ENCODE measurements at places on chromosomes 13 and 19.

DNA sequence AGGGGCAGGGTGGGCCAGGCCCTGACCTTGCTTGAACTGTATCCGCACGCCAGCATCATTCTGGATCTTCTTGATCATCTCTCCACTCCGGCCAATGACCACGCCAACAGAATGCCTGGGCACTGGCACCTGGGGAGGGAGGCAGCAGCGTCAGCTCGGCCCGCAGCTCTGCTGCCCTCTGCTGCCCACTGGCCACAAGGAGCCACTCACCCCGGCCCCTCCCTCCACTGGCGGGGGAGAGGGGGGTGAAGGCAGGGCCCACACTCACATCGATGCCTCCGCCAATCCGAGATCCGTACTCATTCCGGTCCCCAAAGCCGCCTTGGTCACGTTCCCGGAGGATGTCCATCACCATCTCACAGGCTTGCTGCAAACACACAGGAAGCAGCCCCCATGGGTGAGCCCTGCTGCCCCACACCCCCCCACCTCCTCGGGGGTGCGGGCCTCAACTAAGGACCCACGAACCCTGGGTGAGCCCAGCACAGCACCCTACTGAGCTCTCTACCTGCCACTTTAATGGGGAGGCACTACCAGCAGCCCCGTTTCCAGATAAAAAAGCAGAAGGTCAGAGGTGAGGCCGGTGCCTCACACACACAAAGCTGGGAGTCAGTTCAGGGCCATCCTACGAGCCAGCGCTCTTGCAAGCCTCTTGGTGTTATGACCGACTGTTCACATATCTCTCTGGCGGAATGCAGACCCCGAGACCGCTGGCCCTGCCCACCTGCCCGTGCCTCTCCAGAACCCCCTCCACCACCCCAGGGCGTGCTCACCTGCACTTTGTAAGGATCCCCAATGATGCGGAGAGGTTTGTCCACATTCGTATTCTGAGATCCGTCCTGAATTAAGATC lies 6.7 kb downstream of the KHSRP start:
- DNase-seq: no peak

DNA sequence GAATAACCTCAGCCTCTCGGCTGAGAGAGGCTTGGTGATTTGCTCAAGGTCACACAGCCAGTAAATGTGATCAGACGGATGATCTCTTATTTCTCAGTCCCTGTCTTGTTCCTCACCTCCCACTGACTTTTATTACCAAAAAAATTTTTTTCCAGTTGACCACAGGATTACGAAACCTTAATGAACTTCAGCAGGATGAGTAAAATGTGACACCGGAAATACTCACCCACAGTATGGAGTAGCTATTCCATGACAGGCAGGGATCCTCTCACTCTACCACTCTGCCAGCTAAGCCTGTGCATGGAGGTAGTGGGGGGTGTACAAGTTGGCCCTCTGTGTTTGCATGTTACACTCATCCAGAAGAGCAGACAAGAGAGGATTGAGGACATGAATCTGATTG lies 916.4 kb downstream of the UQCRFS1 start:
- no peak for DNase-seq

DNA sequence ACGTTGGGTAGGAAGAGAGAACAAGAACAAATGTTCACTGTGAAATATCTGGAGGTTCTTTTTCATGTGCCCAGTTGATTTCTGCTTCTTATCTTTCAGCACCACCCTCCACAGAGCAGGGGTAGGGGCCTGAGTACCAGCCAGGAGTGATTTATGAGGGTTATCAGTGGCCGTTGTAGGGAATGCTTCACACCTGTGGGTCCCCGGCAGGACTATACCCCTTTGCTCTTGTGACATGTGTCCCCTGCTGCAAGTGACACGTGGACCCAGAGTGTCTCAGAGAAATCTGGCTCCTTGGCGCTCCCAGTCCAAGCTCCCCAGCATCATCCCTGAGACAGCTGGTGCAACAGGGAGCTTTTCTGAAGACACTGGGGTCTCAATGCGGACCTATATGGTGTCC lies 29.7 kb downstream of the SIAH3 start:
- DNase-seq: no peak

GRCh38 chr19:3981736-3982681 lies 3.3 kb downstream of the EEF2 start:
- DNase-seq: no peak

GRCh38 chr13:25990801-25991200 lies 61.0 kb downstream of the SHISA2 start:
- no peak for DNase-seq

GRCh38 chr19:46773018-46773399 lies 15.4 kb downstream of the SLC1A5 start:
- DNase-seq: no peak

DNA sequence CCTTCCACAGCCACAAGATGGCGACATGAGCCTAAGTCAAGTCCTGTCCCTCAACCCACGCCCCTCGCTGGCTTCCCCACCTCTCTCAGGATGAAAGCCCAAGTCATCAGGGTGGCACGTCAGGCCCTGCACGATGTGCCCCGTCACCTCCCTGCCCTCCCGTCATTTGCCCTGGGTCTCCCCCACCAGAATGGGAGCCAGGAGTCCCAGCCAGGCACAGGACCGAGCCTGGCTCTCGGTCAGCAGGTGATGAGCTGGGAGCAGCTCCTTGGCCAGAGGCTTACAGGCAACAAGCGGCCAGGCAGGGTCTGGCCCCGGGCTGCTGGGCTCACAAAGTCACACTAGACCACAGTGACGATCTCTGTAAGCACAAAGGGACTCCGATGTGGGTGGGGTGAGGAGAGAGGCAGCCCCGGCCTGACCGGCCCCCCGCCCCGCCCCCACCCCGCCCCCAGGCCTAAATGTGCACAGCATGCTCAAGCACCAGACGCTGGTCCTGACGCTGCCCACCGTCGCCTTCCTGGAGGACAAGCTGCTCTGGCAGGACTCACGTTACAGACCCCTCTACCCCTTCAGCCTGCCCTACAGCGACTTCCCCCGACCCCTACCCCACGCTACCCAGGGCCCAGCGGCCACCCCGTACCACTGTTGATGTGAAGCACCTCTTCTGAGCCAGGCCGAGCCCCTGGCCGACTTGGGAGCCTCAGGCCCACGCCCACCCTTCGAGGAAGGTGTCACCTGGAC lies 7.3 kb downstream of the MRPL4 start:
- DNase-seq: peak; percentile 73
